ENCODE measurements at places on chromosomes 16 and 17. TPM values are rescaled to one million over a fixed set of nuclear protein-coding genes. Genes with fewer than 3 reads are reported as not detected.

Gene SLC5A10
- polyA plus RNA-seq = 0.55 TPM

Gene DNAH3
- 0.61 TPM for polyA plus RNA-seq

Gene GSDMA
- polyA plus RNA-seq = 2.7 TPM

Gene GNPTG
- 72.9 TPM for polyA plus RNA-seq

Gene HES7
- not detected for polyA plus RNA-seq

Gene EPX
- polyA plus RNA-seq = 0.83 TPM

DNA sequence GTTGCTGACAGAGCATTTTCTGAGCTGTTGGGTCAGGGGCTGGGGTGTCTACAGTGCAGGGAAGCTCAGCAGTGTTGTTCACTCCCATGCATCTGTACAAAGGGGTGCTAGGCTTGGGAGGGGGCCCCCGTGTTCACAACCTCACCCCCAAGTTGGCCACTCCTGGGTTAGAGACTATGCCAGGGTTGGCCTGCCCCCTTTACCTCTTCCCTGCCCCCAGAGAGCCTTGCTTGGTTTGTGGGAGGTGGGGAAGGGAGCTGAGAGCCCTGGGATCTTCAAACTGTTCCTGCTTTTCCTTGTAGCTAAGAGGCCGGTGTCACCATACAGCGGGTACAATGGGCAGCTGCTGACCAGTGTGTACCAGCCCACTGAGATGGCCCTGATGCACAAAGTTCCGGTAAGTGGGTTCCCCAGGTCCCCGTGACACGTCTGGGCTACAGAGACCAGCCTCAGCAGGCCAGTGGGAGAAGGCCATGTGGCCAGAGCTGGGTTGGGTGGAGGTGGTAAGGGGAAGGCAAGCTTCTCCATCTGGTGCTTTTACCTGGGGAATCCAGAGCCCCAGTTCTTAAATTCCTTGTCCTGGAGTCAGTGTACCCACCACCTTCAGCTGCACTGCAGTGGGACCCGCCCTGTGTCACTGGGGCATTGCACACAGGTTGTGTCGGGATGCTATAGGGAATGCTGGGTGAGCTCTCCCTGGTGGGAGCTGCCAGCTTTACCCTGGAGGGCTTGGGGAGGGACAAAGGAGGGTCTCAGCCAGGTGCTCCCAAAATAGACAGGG lies 11.8 kb downstream of the GPRC5C start:
- DNase-seq = no peak

GRCh38 chr16:89330177-89330856 lies 112.8 kb downstream of the ZNF778 start:
- no peak for DNase-seq

- no peak for DNase-seq
These were observed 23.2 kb downstream of the VPS53 start for GRCh38 chr17:691423-691822.

DNA sequence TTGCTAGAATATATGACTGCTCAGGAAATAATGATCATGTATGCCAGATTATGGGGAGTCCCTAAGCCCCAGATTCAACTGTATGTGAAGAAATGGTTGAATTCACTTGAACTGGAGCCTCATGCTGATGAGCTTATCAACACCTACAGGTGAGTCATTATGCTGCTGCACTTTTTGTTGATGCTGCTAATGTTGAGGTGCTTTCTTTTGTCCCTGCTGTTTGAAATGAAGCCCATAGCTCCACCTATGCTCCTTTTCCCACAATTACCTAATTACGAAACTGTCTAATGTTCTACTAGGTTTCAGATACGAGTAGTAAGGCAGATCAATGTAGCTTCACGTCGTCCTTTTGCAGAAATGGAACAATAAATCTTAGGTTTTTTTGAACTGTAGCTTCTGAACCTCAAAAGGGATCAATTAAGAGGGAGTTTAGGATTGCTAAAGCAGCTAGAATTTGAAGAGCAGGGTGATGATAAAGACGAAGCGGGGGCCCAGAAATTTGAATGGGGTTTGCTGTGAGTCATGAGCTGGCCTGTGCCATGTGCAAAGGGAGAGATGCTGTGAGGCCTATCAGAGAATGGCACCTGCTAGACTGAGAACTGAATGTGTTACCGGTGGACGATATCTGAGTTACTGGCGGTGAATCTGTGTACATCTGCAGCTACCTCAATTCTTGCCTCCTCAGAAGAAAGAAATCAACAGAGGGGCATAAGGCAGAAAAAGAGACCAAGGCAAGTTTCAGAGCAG lies 6.1 kb upstream of the UQCRC2 start:
- DNase-seq = no peak

GRCh38 chr17:72592242-72592966 lies 471.6 kb downstream of the SOX9 start:
- DNase-seq = peak; percentile 83

GRCh38 chr17:32148351-32148750 lies 6.0 kb downstream of the RHOT1 start:
- DNase-seq = no peak
